Activated gamma-delta T cell treated with anti-CD3 and anti-CD28 coated beads, Interleukin-2, amount 50 U/mL, for 16 hours (primary cell): ENCODE measurements at places on chromosomes 5 and 9.

GRCh38 chr9:90778746-90779145 is 22.9 kb upstream of the SYK start:
- no peak for DNase-seq

- no peak for DNase-seq
These were observed 469.3 kb downstream of the SPATA31D1 start for GRCh38 chr9:82457891-82458290.

DNA sequence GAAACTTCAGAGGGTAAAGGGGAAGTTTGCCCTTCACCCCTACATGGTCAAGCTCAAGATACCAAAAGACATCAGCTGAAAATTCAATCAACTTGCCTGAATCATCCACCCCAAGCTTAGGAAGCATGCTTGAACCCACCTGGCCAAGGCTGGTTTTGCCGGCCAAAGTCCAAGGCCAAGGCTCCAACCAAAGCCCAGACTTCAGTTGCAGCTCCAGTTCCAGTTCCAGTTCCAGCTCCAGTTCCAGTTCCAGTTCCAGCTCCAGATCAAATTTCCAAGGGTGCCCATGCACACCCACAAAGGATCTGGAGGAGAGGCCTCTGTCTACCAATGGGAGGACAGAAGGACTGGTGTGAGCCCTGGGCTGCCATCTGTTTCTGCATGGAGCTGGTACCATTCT is 4.6 kb upstream of the SERINC5 start:
- DNase-seq: no peak

DNA sequence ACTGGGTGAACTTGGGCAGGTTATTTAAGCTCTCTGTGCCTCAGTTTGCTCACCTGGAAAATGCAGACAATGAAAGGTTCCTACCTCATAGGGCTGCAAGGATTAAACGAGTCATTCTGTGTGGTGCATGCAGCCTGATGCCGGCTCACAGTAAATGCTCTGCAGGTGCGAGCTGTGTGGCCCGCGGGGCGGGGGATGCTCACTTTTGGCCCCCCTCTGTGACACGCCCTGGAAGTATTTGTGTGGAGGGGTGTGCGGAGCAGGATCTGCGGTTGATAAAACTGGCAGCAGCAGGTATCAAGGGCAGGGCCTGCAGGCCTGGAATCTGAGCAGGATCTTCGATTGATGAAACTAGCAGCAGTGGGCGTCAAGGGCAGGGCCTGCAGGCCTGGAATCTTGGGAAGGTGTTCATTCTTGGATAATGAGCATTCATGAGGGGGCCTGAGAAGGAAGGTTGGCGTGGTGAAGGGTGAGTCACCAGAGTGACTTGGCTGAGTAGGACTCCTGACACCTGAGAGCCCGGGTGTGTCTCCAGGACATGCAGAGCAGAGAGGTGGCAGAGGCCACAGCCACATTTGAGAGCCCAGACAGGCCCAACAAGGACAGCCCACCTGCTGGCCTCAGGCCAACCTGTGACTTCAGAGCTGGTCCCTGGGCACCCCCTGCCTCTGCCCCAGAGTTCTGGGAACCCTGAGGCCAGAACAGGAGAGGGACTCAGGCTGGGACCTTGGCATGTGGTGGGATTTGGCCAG is 11.9 kb downstream of the UNC5A start:
- no peak for DNase-seq

- no peak for DNase-seq
These were observed 63.1 kb downstream of the UGCG start for GRCh38 chr9:111959468-111960359.

DNA sequence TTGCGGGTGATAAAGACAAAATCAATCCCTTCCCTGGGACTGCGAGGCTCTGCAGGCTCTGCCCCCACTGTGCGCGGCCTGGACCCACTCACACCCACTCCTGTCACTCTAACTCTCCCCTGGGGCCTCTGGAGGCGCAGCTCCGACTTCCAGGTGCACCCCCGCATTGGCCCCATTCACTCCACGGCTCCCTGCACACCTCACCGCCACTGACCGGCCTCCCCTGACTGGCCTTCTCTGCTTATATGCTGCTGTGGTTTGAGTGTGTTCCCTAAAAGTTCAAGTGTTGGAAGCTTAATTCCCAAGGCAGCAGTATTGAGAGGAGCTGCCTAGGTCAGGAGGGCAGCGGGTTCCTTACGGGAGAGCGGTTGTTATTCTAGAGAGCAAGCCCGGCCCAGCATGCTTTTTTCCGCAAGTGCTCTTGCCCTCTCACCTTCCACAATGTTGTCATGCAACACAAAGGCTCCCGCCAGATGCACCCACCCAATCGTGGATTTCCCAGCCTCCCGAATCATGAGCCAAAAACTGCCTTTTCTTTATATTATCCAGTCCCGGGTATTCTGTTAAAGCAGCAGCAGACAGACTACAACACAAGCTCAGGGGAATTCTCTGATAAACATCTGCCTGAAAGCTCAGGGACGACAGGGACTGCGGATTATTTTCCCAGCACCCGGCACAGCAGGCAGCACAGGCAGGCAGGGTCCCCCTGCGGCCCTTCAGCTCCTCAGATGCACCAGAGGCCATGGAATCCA is 73.5 kb upstream of the LRRTM2 start:
- no peak for DNase-seq

- DNase-seq: no peak
These were observed 113.8 kb downstream of the MSX2 start for GRCh38 chr5:174837919-174838902.

DNA sequence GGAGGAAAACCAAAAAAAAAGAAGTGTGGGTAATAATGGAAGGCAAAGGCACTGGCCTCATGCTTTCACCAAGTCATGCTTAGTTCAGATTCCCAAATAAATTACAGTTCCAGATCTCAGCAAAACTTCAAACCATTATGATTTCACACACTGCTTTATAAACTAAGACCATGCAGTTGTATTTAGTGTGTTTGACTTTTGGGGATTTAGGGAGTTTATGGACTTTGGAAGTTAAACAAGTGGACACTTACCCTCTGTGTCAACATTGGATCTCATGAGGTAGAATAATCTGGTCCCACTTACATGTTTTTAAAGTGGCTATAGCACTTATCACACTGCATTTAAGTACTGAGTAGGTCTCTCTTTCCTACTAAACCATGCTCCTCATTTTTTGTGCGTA is 3.7 kb downstream of the DNAJC25 start:
- no peak for DNase-seq

DNA sequence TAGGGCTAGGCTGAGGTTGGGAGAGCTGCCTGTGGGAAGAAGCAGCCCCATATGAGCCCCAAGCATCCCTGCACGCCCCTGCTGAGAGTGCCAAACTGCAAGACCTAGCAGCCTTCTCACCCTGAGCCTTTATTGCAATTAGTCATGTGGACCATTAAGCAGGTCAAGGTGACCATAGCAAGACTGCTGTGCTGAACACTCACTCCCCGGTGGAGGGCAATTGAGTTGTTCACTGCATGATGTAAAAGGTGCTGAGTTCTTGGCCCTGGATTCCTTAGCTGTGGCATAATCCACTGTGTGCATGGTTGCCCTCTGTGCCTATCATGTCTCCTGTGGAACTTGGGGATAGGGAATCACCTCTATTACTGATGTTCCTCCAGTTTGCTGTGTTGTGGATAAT is 131.1 kb downstream of the FOXD1 start:
- DNase-seq: no peak

DNA sequence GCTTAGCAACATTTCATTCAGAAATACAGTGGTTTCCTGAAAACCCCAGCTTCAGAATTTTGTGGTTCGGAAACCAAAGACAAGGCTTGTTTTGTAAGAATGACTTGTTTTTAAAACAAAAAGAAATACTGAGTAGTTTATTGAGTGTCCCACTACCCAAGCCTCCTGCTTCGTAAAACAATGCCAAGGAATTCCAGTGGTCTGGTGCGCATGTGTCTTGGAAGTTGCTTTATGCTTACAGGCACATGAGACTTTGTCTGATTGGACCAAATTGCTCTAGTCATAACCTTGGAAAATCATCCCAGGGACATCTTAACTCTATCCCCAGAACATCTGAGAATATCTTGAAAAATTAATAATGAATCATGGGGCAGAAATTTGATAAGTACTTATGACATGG is 77.1 kb upstream of the FST start:
- no peak for DNase-seq

DNA sequence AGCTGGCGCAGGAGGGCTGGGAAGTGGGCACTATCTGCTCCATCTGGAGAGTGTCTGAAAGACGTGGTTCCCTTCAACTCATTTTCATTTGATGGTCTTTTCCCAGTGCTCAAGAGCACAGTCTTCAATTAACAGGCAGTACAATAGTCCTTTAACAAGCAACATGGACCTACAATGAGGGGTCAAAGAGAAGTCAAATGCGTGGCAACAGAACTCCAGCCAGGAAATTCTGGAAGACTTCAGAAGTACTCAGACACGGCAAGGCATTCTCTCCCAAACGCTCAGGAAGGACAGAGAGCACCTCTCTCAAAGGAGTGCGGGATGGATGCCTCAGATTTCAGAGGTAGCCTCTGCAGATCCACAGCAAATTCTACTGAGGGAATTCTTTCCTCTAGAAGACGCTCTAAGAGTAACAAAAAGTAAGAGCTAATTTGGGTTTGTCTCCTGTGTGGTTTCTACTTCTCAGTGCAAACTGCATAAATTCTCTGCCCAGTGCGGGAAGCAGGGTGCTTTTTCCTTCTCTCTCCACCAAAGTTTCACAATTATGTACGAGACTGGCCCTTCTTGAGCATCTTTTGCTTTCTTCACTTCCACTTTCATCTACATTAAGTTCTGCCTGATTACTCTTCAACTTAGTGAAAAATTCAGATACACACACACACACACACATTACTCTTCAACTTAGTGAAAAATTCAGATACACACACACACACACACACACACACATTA is 56.4 kb downstream of the LHFPL2 start:
- no peak for DNase-seq

- no peak for DNase-seq
These were observed 561.1 kb upstream of the DAP start for GRCh38 chr5:11322133-11322532.

GRCh38 chr9:120387257-120388002 is 192.5 kb downstream of the CDK5RAP2 start:
- no peak for DNase-seq

GRCh38 chr5:53008751-53009150 is 19.6 kb downstream of the ITGA2 start:
- DNase-seq: no peak

DNA sequence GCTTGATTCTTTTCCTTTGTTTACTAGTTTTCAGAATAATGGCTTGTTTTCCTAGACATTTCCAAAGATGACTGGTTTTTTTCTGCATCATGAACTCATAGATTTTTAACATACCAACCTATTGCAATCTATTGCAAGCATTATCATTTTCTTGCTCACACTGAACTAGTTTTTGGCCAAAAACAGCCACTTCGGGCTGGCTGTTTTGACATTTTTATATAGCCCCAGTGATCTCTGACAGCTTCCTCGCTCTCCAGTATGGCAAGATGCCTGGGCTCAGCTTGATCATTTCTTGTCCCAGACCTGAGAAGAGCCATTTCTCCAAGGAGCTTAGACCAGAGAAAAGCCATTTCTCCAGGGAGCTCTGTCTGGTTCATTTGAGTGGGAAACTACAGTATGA is 94.3 kb upstream of the MAMDC2 start:
- DNase-seq: no peak

- DNase-seq: no peak
These were observed 129.2 kb upstream of the TRPM3 start for GRCh38 chr9:71250581-71250980.
